Activated CD4-positive, CD25-positive, alpha-beta regulatory T cell (primary cell): ENCODE measurements at places on chromosomes 7 and 10.

DNA sequence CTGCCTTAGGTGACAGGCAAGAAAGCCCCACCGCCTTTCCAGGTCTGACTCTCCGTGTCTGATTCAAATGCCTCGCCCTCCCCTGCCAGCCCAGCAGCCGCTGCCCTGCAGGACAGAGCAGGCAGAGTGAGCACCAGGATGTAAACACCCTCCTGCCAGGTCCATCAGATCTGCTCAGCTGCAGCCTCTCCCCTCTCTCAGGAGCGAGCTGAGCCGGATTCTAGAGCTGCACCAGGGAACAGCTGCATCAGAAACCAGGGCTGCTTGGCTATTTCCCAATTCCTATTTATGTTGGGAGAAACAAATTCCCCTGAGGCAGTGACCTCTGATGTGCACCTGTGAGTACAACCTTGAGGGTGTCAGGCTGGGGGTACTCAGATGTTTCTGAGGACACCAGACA lies 121.5 kb upstream of the ZMIZ1 start:
- DNase-seq = no peak

DNA sequence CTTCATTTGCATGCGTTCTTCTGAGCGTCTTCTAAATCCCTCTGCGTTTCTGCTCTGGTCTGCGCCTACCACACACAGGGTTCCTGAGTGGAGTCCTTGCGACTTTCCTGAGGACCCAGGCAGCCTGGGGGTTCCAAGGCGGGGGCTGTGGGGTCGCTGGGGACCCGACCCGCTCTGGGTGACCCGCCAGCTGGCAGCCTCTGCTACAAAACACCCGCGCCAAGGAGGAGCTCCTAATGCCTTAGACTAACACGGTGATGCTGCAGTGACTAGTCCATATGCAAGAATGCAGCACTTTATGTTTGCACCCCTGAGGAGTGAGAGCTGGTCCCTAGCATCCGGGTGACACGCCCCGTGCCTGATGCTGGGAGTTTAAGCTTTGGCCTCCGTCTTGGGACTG lies 367.0 kb upstream of the POM121L12 start:
- DNase-seq = no peak

DNA sequence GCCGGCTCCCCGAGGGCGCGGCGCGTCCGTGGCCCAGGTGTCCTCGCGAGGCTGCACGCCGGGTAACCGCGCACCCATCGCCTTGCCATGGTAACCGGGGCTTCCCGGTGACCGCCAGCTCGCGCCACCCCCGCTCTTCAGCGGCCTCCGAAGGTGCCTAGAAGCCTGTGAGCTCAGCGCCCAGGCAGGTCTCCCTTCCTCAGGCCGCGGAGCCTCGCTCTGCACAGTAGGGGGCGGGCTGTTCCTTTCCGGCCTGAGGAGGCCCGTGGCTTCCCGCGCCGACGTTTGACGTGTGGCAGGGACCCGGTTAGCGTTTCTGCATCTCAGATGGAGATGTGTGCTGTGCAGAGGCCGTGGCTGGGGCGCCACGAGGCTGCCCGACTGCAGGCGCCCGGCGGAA lies 117.1 kb downstream of the DYNC2I1 start:
- peak; percentile 26 for DNase-seq

DNA sequence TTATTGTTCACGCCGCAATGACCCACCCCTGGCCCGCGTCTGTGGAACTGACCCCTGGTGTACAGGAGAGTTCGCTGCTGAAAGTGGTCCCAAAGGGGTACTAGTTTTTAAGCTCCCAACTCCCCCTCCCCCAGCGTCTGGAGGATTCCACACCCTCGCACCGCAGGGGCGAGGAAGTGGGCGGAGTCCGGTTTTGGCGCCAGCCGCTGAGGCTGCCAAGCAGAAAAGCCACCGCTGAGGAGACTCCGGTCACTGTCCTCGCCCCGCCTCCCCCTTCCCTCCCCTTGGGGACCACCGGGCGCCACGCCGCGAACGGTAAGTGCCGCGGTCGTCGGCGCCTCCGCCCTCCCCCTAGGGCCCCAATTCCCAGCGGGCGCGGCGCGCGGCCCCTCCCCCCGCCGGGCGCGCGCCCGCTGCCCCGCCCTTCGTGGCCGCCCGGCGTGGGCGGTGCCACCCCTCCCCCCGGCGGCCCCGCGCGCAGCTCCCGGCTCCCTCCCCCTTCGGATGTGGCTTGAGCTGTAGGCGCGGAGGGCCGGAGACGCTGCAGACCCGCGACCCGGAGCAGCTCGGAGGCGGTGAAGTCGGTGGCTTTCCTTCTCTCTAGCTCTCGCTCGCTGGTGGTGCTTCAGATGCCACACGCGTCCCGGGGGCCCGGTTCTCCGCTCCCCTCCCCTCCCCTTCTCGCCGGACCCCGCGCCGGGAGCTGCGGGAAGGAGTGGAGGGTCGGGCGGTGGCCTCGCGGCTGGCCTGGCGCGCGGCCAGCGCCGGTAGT lies at the start of gene CBX3:
TSS of gene CBX3 (plus strand) at position 499 of the 772 bp plus-strand sequence. CDS start 1,254 bp downstream, outside the sequence.
- DNase-seq = peak; percentile 85

- no peak for DNase-seq
These were observed 152.0 kb upstream of the PITRM1 start for GRCh38 chr10:3324612-3325038.
